ENCODE measurements at places on chromosomes 16 and 17.
A peak's percentile ranks its signal among the peaks of the same experiment; 100 is the strongest.

DNA sequence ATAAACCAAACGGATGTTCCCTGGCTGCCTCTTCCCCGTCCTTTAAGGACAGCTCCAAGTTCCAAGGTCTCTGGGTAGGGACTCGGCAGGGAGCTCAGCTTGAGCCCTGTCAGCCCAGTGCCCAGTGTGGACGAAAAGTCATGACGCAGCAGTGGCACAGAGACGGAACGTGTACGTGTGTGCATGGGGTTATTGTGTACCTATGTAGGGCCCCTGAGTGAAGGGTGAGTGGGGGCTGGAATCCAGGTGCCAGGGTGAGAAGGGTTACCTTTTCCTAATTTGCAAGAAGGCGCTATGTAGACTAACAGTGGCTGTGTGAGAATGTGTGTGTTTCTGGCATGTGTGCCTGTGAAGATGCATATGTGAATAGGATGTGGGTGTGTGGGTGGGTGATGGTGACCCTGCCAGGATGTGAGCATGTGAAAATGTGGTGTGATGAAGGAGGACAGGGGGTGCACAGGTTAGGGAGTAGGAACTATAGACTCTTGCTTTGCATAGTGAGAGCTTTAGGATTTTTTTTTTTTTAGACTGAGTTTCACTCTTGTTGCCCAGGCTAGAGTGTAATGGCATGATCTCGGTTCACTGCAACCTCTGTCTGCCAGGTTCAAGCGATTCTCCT is 6.0 kb downstream of the SCN4A start:
- no peak for DNase-seq

DNA sequence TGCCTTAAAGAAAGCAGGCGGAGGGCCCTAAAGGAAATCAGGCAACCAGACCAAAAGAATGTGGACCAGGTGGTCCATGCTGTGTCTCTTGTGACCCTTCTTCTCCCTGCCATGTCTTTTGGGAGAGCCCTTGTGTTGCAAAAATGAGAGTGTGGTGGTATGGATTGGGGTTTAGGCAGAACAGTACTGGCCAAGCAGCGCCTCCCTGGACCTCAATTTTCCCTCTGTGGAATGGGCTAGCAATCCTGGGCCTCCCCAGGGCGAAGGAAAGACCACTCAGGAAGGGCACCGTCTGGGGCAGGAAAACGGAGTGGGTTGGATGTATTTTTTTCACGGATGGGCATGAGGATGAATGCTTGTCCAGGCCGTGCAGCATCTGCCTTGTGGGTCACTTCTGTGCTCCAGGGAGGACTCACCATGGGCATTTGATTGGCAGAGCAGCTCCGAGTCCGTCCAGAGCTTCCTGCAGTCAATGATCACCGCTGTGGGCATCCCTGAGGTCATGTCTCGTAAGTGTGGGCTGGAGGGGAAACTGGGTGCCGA is 7.6 kb upstream of the NLRC5 start:
- DNase-seq, result no peak

- no peak for DNase-seq
Measured at GRCh38 chr17:32266389-32267301, 1.0 kb downstream of the RHBDL3 start.

GRCh38 chr16:38941-39892 is 14.2 kb downstream of the POLR3K start:
- DNase-seq, result peak; percentile 32

- DNase-seq, result no peak
Measured at GRCh38 chr17:16444258-16444886, 29.0 kb downstream of the TRPV2 start.

DNA sequence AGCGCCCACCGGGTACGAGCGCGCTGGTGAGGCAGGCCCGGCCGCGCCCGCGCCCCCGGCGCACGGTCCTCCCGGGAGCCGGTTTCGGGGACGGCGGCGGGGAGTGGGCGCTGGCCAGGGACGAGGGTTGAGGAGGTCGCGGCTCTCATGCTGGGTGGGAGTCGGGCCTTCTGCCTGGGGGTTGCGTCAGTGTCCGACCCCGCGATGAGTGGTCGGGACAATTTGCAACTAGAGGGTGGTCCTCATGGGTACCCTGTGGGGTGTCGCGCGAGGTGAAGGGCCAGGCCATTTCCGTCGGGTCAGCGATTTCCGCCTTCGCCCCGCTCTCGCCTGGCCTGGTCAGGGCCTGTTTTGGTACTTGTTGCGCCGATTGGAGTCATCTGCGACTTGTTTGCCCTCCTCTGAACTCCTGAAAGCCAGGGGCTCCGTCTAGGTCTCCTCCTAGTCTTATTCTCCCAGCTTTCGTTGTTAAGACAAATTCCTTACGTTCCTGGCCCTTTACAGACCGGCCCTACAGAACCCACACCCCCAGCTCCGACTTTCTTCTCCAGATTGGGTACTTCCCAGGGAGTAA is 14.9 kb downstream of the NAA60 start:
- DNase-seq, result no peak

DNA sequence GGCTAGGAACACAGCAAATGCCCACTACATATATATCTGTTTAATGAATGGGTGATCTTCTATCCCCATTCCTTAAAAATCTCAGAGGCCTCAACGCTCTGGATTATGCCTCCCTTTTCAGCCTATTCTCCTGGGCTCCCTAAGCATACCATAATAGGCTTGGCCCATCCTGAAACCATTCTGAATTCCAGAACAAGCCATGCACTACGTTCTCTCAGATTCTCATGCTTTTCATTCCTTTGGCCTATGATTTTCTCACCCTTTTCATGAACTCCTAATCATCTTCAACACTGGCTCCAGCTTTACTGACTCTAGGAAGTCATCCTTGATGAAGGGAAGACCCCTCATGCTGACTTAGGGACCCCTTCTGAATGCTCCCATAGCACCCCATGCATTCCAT is 71.1 kb downstream of the RPGRIP1L start:
- no peak for DNase-seq

DNA sequence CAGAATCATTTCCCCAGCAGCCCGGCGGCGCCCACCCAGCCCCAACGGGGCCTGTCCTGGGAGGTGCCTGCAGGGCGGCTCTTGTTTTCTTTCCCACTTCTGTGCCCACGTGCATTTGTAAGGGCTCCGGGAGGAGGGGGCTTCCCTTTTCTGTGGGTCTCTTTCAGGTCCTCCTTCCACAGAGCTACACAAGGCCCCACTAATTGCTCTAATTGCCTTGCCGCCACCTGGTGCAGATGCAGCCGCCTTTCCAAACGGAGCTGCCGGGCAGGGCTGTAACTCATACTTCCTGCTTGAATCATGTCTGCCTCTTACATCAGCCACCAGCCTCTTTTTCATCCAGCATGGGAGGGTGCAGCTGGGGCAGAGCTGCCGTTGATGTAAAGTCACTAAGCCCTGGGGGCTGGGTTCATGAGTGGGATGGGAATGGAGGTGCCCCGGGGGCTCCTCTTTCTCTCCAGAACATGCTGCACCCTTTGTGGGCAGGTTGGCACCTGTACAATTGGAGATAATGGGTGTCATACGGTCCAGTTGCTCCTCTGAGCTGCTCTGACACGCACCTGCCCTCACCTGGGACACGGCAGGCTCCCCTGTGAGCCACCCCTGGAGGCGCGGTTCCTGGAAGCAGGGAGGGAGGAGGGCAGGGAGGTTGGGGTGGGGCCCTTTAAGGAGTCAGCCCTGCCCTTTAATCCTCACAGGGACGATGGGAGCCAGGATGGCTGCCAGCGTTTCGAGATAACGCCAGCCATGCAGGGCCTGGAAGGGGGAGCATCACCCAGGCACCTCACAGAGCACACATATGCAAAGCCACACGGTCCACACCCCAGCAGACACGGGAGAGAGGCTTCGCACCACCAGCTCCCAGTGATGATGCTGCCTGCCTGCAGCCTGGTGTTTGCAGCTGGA is 41.1 kb upstream of the KLHDC4 start:
- peak; percentile 67 for DNase-seq

All from CD4-positive, alpha-beta T cell (primary cell).